ENCODE measurements at places on chromosomes 13 and 19.

DNA sequence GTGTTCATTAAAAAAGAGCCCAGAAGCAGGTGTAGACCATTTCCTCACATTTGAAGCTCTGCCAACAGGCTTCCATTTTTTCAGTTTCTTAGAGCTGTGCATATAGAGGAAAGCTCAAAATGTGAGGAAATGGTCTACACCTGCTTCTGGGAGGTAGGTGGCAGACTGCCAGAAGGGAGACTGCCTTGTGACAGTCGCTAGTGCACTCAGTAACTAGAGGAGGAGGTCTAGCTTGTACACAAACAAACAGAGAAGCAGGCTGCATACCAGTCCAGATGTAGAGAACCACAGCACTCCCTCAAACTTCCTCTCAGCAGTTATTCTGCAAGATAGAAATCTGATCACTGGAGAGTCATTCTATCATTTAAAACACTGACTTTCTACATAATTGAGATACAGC lies 800.2 kb downstream of the EFNB2 start:
- no peak for DNase-seq

GRCh38 chr19:28881616-28882015 lies 331.3 kb downstream of the UQCRFS1 start:
- DNase-seq: no peak

- no peak for DNase-seq
Observed at GRCh38 chr19:41222240-41222639, 3.2 kb downstream of the AXL start.

- DNase-seq: no peak
Observed at GRCh38 chr13:37652596-37652995, 54.0 kb upstream of the POSTN start.

DNA sequence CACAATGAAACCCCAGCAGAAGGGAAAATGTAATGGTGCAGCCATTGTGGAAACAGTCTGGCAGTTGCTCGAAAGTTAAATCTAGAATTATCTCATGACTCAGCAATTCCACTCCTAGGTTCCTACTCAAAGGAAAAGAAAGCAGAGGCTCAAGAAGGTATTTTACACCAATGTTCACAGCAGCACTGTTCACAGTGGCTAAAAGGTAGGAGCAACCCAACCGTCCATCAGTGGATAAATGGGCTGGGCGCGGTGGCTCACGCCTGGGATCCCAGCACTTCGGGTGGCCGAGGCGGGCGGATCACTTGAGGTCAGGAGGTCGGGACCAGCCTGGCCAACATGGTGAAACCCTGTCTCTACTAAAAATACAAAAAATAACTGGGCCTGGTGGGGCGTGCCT lies 25.9 kb downstream of the ZFR2 start:
- no peak for DNase-seq

DNA sequence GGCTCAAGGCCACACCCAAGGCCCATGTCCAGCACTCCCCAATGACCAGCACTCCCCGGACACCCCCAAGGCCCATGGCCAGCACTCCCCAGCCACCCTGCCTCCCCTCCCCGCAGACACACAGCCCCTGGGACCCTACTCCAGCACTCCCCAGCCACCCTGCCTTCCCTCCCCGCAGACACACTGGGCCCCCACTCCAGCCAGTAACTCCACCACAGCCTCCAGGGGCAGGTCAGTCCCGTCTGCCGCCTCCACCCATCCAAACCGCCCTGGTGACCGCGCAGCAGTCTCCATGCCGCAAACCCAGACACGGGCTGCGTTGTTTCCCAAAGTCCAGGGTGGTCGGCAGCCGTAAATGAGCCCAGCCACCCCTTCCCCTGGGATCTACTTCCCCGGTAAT lies 70.7 kb downstream of the SPACA7 start:
- no peak for DNase-seq

GRCh38 chr19:55091955-55092354 lies 16.3 kb downstream of the EPS8L1 start:
- DNase-seq: no peak

GRCh38 chr19:28948566-28948965 lies 264.4 kb downstream of the UQCRFS1 start:
- no peak for DNase-seq

GRCh38 chr19:16391301-16392055 lies 66.9 kb downstream of the KLF2 start:
- no peak for DNase-seq

GRCh38 chr19:17061691-17062090 lies 13.6 kb downstream of the HAUS8 start:
- no peak for DNase-seq

- DNase-seq: no peak
Observed at GRCh38 chr19:29308977-29309590, 96.1 kb upstream of the UQCRFS1 start.

- no peak for DNase-seq
Observed at GRCh38 chr19:51535535-51535934, 4.1 kb upstream of the SIGLEC6 start.

- DNase-seq: no peak
Observed at GRCh38 chr13:109628251-109628699, 158.1 kb downstream of the IRS2 start.

DNA sequence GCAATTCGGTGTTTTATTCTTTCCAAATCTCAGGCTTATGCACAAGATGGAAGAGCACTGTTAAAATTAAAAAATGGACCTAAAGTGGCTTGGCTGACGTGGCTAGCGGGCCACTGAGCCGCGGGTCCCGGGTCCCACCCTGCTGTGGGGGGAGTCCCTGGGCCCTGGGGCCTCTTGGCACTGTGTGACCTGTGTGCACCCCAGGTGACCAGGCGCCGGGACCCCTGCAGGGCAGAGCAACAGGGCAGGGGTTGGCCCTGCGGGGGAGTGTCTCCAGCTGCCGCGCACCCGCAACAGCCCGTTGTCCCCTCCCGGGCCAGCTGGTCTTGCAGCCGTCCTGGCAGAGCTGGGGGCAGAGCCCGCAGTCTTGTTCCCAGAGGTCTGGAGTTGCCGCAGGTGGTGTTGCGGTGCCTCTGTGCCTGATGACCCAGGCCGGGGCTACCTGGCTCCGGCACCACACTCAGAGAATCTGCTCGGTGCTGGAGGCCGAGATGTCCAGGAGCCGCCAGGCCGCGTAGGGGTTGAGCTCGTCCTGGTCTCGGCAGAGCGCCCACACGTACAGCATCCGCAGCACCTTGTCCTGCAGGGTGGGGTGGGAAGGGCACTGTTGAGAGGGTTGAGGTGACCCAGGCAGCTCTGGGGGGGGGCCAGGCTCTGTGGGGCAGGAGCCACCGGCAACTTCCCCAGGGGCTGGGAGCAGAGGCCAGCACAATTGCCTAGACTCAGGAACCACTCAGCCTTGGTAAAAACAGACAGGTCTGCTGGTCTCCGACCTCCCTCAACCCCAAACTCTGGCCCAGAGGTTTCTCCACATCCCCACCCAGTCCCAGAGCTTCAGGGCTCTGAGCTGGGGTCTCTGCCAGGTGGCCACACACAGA lies 1.0 kb upstream of the CTXN1 start:
- no peak for DNase-seq

- DNase-seq: no peak
Observed at GRCh38 chr13:88704600-88705275, 1033.6 kb downstream of the SLITRK5 start.

DNA sequence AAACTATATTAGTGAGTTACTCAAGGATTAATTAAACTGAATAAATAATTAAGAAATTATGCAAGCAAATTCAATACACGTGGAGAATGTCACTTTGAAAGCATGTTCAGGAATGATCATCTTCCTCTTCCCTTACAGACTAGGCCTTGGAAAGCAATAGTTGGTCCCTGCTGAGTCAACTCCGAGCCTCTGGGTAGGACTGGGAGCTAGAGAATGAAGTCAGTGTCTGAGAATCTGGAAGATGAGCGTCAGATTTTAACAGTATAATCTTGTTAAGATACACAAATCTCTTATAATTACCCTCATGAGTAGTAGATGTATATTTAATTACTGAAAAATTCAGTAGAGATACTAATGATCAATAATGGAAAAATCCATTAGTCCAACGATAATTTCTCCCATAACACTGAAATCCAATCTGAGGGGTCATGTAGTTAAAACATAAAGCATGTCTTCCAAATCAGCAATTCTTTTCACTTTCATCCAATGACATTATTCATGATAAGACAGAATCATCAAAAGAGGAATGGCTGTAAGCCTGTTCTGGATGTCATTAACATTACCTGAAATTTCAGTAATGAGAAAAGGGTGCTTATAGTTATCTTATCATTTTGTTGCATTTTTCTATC lies 423.0 kb downstream of the DCT start:
- no peak for DNase-seq

DNA sequence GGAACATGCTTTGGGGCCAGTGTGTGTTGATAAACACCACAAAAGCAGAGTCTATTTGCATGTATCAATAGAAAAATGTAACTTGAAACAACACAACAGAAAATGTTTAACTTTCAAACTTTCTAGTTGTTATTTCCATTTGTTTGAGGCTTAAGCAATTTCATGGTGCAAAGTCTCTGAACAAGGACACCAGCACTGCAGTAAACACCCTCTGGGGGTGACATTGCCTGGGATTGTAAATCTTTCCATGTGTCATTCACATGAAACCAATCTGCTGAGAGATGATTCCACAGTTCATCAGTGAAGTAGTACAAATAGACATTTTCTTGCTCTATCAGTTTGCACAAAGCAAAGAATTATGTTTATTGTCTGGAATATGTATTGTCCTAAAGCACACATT lies 124.5 kb downstream of the ITGBL1 start:
- no peak for DNase-seq

DNA sequence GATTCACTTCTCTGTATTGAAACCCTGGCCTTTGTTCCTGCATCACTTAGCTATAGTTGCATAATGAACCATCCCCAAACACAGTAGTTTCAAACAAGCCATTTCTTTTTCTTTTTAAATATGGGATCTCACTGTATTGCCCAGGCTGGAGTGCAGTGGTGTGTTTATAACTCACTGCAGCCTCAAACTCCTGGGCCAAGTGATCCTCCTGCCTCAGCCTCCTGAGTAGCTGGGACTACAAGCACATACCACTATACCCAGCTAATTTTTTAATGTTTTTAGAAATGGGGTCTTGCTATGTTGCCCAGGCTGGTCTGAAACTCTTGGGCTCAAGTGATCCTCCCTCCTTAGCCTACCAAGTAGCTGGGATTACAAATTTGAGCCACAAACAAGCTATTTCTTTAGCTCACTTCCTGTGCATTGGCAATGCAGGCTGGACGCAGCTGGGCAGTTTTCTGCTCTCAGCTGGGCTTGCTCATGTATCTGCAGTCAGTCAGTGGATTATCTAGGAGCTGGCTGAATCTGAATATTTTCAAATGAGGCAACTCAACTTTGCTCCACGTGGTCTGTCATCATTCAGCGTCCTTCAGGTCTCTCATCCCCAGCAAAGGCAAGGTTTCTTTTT lies 49.5 kb upstream of the SIN3B start:
- DNase-seq: no peak

DNA sequence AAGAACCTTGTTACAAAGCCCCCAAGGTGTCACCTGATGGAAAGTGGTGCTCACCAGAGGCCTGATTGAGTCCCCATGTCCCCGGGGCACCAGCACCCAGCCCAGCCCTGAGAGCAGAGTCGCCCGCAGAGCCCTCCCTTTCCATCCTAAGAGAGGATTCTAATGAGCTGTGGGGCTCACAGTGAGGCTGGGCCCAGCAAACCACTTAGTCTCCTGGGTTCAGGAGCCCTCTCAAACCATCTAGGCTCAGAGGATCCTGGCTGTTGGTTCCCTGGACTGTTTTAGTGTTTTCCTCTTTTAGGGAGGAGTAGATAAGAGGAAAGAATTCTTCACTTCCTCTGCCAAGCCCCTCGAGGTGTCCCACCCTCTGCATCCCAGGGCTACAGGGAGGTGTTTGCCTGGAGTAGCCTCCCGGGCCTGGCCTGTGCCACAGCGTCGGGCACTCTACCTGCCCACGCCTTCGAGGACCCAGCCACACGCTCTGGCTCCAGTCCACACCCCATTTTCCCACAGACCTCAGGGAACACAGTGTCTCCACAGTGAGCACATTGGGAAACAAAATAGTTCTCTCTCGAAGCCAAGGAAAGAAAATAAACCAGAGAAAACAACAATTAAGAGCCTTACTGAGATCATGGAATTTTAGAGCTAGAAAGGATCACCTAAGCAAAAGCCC lies 34.4 kb downstream of the DHRS12 start:
- DNase-seq: no peak

DNA sequence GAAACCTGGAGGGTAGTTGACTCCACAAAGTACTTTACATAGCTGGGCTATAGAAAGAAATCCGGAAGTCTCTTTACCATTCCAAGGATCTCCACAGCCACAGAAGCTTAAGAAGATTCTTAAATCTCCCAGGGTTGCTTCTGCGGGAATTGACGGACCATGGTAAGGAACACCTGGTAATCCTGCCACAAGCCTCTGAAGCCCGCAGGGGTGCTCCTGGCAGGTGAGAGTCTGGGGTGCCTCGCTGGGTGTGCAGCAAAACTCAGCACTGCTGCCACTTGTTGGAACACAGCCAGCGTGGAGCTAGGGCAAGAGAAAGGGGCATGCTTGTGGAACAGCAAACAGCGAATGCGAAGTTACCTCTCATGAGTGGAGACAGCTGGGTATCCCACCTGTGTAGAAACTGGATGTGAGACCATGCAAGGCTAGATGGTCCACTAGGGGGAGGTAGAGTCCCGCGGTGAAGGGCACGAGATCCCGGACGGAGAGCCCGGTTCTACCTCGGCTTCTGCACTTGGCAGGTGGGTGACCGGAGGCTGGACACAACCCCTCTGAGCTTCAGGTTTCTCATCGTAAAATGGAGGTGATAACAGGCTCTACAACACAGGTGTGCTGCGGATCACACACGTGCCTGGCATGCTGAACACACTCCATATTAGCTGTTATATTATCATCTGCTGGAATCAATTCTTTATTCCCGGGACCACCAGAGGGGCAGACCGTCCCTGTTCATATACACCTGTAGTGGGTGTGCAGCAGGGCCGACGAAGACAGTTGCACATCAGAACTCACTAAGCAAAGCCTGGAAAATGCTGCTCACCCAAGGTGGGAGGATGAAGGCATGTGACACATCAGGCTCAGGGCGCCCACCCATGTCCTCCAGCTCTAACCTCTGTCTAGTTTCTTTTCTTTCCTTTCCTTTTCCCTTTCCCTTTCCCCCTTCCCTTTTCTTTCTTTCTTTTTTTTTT lies 24.1 kb upstream of the UBAC2 start:
- DNase-seq: peak; percentile 77

GRCh38 chr13:95457294-95457693 lies 95.2 kb upstream of the CLDN10 start:
- no peak for DNase-seq

GRCh38 chr19:4454747-4455718 lies 2.6 kb downstream of the UBXN6 start:
- no peak for DNase-seq

DNA sequence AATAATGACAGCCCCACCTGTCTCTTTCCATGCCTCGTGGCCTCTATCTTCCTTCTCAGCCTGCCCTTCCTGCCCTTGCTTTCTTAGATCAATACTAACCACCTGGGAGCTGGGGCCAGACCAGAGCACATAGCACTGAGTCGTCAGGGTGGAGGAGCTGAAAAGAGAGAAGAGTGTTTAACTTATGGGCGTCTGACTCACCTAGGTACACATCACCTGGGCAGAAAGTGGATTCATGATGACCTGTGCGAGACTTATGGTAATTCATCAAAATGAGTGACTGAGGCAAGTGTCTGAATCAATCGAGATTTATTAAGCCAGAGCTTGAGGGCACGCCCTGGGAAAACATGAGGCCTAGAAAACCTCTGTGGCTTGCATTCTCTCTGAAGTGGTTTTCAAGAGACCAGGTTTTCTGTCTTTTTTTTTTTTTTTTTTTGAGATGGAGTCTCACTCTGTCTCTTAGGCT lies 19.2 kb downstream of the CEACAM6 start:
- DNase-seq: peak; percentile 30

GRCh38 chr19:38792250-38793111 lies 3.5 kb downstream of the LGALS7B start:
- peak; percentile 39 for DNase-seq

Measured in CD4-positive, alpha-beta T cell treated with Interleukin-1 beta for 1 hour (primary cell).